ENCODE measurements at places on chromosomes 7 and 10.

DNA sequence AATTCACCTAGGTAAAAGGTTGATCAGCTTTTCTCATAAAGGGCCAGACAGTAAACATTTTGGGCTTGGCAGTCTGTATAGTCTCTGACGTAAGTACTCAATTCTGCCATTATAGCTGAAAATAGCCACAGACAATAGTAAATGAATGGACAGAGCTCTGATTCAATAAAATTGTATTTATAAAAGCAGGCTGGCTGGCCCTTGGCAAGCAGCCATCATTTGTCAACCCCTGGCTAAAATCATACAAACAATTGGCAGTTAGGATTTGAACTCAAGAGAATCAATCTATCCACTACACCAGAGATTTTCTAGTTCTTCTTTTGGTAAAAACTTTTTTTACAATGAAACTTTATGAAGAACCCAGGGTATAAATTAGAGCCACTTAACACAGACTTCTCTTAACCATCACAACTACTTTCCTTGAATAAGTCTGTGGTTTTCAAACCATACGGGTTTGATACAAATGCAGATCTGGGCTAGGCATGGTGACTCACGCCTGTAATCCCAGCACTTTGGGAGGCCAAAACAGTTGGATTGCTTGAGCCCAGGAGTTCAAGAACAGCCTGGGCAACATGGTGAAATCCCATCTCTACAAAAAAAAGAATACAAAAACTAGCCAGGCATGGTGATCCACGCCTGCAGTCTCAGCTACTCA, 124.5 kb downstream of the SLC16A9 start:
- DNase-seq: no peak

DNA sequence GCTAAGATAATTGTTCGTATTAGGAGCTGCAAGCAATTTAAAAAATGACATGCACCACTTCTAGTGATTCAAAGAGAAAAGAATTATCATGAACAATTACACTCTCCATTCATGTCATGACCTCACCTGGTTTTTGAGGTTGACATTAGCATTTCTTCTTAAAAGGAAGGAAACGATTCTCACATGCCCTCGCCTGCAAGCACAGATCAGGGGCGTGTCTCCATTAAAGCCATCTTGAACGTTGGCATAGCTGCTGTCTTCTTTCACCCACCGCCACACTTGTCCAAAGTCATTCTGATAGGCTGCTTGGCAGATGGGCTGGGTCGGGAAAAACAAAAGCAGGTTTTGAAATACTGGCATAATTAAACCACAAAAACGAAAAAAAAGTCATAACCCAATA, 19.9 kb downstream of the ANKRD22 start:
- DNase-seq: no peak

DNA sequence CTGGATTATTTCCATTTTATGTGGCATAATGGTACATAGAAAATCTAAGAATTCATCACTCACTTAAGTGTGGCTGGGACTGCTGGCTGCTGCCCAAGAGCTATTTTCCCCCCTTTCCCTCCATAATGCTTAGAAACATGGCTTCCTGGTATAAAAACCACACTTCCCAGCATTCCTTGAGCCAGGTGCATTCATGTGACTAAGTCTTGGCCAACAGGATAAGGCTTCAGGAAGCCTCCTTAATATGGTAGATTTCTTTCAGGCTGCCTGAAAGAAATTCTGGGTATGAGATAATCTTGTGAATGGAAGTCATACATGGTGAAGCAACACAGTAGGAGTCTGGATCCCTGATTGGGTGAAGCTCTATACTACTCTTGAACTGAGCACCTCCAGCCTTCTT, 178.0 kb downstream of the JAZF1 start:
- DNase-seq: no peak

GRCh38 chr7:112444505-112444904, 5.8 kb upstream of the IFRD1 start:
- no peak for DNase-seq

DNA sequence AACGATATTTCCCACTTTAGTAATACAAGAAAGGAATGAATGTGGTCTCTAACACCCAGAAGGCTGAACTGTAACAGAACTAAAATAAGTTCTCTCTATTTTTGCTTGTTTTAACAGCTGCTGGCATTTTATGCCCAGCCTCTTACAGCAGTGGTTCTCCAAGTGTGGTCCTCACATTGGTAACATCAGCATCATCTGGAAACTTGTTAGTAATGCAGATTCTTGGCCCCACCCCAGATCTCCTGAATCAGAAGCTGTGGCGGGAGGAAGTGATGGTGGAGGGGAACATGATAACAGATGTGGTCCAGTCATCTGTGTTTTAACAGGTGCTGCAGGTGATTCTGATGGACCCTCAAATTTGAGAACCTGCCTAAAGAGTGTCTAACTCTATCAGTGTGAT, 170.1 kb downstream of the TMEM26 start:
- no peak for DNase-seq
